Heart right ventricle (tissue), 16 donors: ENCODE measurements at places on chromosomes 1 and 21. TPM values are rescaled to one million over a fixed set of nuclear protein-coding genes. Genes with fewer than 3 reads are reported as not detected.

GRCh38 chr1:115807723-115808122 lies 33.2 kb downstream of the NHLH2 start:
- no peak for DNase-seq
- peaks cover 4% of the 10 kb centered on the region for H3K4me1 ChIP-seq
- H3K4me3 ChIP-seq: no peak overlapping the region

The FCRL2 gene
- total RNA-seq: not detected

- no peaks in the 10 kb centered on the region for H3K4me1 ChIP-seq
- H3K27me3 ChIP-seq: no peaks in the 10 kb centered on the region
- no peak overlapping the region for H3K27ac ChIP-seq
- no peaks in the 10 kb centered on the region for H3K36me3 ChIP-seq
- H3K4me3 ChIP-seq: no peak overlapping the region
- DNase-seq: no peak
Measured at GRCh38 chr1:77412069-77412819, 130.4 kb downstream of the AK5 start.

The PM20D1 gene
- 0.67 TPM for total RNA-seq

GRCh38 chr1:41674522-41674921 lies 190.0 kb upstream of the EDN2 start:
- DNase-seq: no peak
- H3K27ac ChIP-seq: no peak overlapping the region
- H3K27me3 ChIP-seq: no peaks in the 10 kb centered on the region
- peaks cover 52% of the 10 kb centered on the region for H3K4me1 ChIP-seq
- H3K4me3 ChIP-seq: no peak overlapping the region

DNA sequence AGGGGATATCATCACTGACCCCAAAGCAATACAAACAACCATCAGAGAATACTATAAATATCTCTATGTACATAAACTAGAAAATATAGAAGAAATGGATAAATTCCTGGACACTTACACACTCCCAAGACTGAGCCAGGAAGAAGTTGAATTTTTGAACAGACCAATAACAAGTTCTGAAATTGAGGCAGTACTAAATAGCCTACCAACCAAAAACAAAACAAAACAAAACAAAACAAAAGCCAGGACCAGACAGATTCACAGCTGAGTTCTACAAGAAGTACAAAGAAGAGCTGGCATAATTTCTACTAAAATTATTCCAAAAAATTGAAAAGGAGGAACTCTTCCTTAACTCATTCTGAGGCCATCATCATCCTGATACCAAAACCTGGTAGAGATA lies 18.5 kb downstream of the CD84 start:
- DNase-seq: no peak
- peaks cover 26% of the 10 kb centered on the region for H3K27me3 ChIP-seq
- no peaks in the 10 kb centered on the region for H3K4me1 ChIP-seq

DNA sequence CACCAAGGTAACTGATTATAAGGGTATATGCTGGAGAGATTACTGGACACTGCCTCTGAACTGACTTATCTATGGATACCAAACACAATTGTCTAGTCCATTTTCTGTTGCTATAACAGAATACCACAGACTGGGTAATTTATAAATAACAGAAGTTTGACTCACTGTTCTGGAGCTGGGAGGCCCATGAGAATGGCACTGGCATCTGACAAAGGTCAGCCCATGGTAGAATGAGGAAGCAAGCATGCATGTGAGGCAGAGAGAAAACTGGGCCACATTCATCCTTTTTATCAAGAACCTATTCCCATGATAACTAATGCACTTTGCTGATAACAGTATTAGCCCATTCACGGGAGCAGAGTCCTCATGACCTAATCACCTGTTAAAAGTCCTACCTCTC lies 37.4 kb downstream of the FCER1A start:
- no peak for DNase-seq
- no peaks in the 10 kb centered on the region for H3K4me1 ChIP-seq
- H3K36me3 ChIP-seq: no peaks in the 10 kb centered on the region
- H3K4me3 ChIP-seq: no peak overlapping the region
- no peaks in the 10 kb centered on the region for H3K27me3 ChIP-seq

The OR2M4 gene
- total RNA-seq: not detected

GRCh38 chr1:9510130-9510529 lies 29.1 kb upstream of the SLC25A33 start:
- no peak for DNase-seq
- no peaks in the 10 kb centered on the region for H3K27me3 ChIP-seq
- H3K36me3 ChIP-seq: no peaks in the 10 kb centered on the region
- no peak overlapping the region for H3K27ac ChIP-seq

GRCh38 chr1:228391411-228392020 lies 15.1 kb downstream of the TRIM11 start:
- H3K4me3 ChIP-seq: no peak overlapping the region
- peaks cover 43% of the 10 kb centered on the region for H3K36me3 ChIP-seq
- H3K27me3 ChIP-seq: no peaks in the 10 kb centered on the region
- H3K4me1 ChIP-seq: peaks cover 14% of the 10 kb centered on the region
- DNase-seq: no peak

The PDZK1IP1 gene
- total RNA-seq: 0.78 TPM

The EXTL1 gene
- 17.0 TPM for total RNA-seq

- H3K27me3 ChIP-seq: no peaks in the 10 kb centered on the region
- no peak overlapping the region for H3K4me3 ChIP-seq
- H3K4me1 ChIP-seq: no peaks in the 10 kb centered on the region
- no peaks in the 10 kb centered on the region for H3K36me3 ChIP-seq
- peak; percentile 34 for DNase-seq
- no peak overlapping the region for H3K27ac ChIP-seq
Measured at GRCh38 chr1:206808615-206809014, 36.3 kb upstream of the IL10 start.

DNA sequence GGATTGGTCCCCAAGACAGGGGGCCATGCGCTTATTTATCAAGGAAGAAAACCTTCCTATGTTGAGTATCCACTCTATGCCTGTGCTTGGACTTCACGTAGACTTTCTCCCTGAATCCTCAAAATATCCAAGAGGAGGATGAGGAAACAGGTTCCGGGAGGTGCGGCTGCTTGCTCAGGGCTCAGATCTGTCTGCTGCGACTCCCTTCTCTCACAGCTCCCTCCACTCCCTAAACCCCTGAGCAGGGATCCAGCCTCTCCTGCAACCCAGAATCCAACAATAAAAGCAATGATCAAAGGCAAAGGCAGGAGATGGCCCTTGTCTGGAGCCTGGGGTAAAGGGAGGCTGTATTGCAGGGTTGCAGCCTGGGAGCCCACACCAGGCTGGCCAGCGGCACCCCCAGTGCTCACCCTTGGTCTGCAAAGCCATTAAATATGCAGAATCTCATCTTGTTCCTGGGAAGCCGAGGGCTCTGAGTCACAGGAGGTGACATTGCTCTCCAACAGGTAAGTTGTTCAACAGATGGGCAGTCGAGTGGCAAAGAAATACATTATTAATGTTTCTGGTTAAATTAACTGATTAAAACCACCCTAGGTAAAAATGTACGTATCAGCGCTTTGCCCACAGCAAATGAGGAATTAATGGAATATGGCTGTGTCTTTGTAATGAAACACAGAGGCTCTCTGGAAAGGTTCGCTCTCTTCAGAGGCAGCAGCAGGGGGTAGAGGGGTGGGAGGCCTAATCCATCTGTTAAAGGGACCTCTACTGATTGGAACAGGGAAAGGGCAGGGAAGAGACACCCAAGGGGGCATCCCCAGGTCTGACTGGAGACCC lies 111.5 kb downstream of the GRIK3 start:
- H3K27me3 ChIP-seq: peaks cover 41% of the 10 kb centered on the region
- H3K27ac ChIP-seq: no peak overlapping the region
- DNase-seq: no peak
- H3K4me1 ChIP-seq: no peaks in the 10 kb centered on the region

GRCh38 chr1:228265167-228265566 lies 57.3 kb downstream of the OBSCN start:
- DNase-seq: no peak
- H3K4me3 ChIP-seq: no peak overlapping the region
- no peaks in the 10 kb centered on the region for H3K36me3 ChIP-seq
- peaks cover 30% of the 10 kb centered on the region for H3K4me1 ChIP-seq

DNA sequence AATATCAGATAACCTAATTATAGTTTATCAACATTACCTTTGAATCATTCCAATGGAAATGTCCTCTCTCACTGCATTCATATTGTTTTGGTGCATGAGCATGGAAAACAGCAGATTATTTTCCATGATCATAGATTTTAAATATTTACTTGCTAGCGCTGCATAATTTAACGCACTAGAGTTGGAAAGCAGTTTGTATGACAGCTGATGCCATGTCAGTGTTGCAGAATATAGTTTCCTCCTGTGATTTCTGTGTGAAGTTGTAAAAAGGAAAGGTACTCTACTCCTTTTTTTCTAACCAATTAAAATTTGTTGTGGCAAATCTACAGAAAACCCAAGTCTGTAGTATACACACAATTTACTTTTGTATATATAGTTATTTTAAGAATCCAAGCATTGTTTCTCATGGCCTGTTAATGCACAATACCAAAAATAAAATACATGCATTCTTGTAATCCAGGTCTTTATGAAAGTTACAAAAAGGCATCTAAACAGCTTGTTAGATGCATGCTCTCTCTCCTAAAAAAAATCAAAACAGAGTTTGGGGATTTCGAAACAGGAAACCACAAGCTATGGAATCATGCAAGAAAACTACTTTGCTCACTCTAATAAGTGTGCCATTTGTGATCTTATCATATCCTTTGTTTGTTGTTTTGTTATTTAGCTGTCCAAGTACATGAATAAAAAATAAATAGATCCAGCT lies 1.9 kb upstream of the ATG4C start:
- H3K27ac ChIP-seq: no peak overlapping the region
- peaks cover 24% of the 10 kb centered on the region for H3K4me1 ChIP-seq
- no peaks in the 10 kb centered on the region for H3K27me3 ChIP-seq
- H3K36me3 ChIP-seq: no peaks in the 10 kb centered on the region
- no peak for DNase-seq

GRCh38 chr1:224959115-224959514 lies 29.6 kb downstream of the DNAH14 start:
- DNase-seq: no peak
- no peak overlapping the region for H3K4me3 ChIP-seq
- no peak overlapping the region for H3K27ac ChIP-seq
- H3K4me1 ChIP-seq: no peaks in the 10 kb centered on the region
- no peaks in the 10 kb centered on the region for H3K36me3 ChIP-seq
- no peaks in the 10 kb centered on the region for H3K27me3 ChIP-seq

The FCGR3A gene
- 27.2 TPM for total RNA-seq

DNA sequence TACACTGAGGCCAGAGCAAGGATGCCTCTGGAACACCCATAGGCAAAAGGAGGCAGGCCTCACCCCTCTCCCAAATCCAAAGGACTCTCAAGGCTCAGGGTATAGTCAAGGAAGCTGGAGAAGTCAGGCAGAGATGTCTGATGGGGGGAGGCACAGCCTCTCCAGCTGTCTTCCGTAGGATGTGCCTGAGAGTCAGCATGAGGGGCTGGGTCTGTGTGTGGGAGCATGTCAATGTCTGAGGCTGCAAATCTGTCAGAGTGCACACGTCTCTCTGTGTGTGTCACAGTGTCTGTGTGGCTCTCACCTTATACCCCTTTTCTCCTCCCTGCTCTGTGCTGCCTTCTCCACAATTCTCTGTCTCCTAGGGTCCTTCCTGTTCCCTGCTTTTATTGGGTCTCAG lies 4.0 kb downstream of the HPCAL4 start:
- H3K27ac ChIP-seq: no peak overlapping the region
- DNase-seq: no peak
- peaks cover 68% of the 10 kb centered on the region for H3K27me3 ChIP-seq
- peaks cover 14% of the 10 kb centered on the region for H3K4me1 ChIP-seq
- H3K36me3 ChIP-seq: no peaks in the 10 kb centered on the region
- no peak overlapping the region for H3K4me3 ChIP-seq

DNA sequence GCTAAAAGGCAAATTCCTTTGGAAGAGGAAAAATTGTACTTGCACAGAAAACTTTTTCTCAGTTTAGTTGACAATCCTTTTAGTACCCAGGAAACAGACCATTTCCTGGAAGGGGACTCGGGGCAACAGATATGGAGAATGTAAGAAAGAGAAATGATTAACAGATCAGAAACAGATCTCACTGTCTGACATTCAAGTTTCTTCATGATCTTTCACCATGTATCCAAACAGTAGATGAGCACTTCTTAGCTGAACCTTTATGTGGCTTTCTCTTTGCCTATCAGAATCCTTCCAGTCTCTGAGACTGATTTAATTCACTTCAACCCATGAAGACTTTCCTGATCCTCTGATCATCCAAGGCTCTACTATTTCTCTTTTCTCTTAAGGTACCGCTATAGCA lies 2.7 kb downstream of the TTLL7 start:
- peaks cover 25% of the 10 kb centered on the region for H3K27me3 ChIP-seq
- H3K4me3 ChIP-seq: no peak overlapping the region
- no peaks in the 10 kb centered on the region for H3K36me3 ChIP-seq
- no peak for DNase-seq
- no peaks in the 10 kb centered on the region for H3K4me1 ChIP-seq

- H3K36me3 ChIP-seq: no peaks in the 10 kb centered on the region
- H3K27ac ChIP-seq: no peak overlapping the region
- H3K27me3 ChIP-seq: no peaks in the 10 kb centered on the region
- no peak overlapping the region for H3K4me3 ChIP-seq
- H3K4me1 ChIP-seq: peaks cover 38% of the 10 kb centered on the region
Measured at GRCh38 chr1:176696109-176696508, 233.1 kb downstream of the PAPPA2 start.

GRCh38 chr1:209395169-209395568 lies 188.3 kb upstream of the CAMK1G start:
- H3K27ac ChIP-seq: no peak overlapping the region
- H3K4me3 ChIP-seq: no peak overlapping the region
- H3K4me1 ChIP-seq: peaks cover 27% of the 10 kb centered on the region
- H3K36me3 ChIP-seq: no peaks in the 10 kb centered on the region
- DNase-seq: no peak
- peaks cover 5% of the 10 kb centered on the region for H3K27me3 ChIP-seq

DNA sequence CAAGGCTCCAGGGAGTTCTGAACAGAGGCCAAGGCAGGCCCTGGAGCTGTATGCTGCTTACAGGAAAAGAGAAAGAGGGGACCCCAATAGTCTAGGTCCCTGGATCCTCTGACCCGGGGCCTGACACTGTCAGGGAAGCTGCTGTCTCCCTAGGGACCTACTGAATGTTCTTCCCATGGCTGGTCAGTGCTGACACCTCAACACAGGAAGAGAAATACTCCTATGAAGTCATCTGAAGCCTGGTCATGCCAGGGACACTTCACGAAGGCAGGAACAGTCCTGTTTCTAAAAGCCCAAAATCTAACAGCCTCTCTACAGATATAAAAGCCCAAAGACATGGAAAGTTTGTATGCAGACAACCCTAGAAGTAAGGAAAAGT lies 1.7 kb upstream of the LAD1 start:
- no peak for DNase-seq
- peaks cover 19% of the 10 kb centered on the region for H3K4me1 ChIP-seq
- no peaks in the 10 kb centered on the region for H3K36me3 ChIP-seq

GRCh38 chr1:169604781-169605560 lies 18.7 kb upstream of the F5 start:
- no peak for DNase-seq
- H3K4me3 ChIP-seq: no peak overlapping the region
- H3K4me1 ChIP-seq: peaks cover 3% of the 10 kb centered on the region
- H3K27me3 ChIP-seq: no peaks in the 10 kb centered on the region

GRCh38 chr1:26553942-26554682 lies 24.6 kb downstream of the RPS6KA1 start:
- no peaks in the 10 kb centered on the region for H3K4me1 ChIP-seq
- H3K27ac ChIP-seq: no peak overlapping the region
- DNase-seq: no peak
- H3K27me3 ChIP-seq: no peaks in the 10 kb centered on the region
- H3K4me3 ChIP-seq: no peak overlapping the region

GRCh38 chr1:212515329-212515760 lies 82.6 kb downstream of the NENF start:
- H3K27me3 ChIP-seq: peaks cover 62% of the 10 kb centered on the region
- DNase-seq: no peak
- H3K4me1 ChIP-seq: peaks cover 20% of the 10 kb centered on the region
- H3K36me3 ChIP-seq: no peaks in the 10 kb centered on the region
- no peak overlapping the region for H3K27ac ChIP-seq
- H3K4me3 ChIP-seq: no peak overlapping the region

The DDOST gene
- 105 TPM for total RNA-seq
